DMS153 (cell line): ENCODE measurements at places on chromosomes 3 and 15.

- DNase-seq: no peak
Measured at GRCh38 chr3:37527361-37527760, 334.3 kb upstream of the CTDSPL start.

GRCh38 chr3:178808748-178809147 lies 262.9 kb downstream of the ZMAT3 start:
- no peak for DNase-seq

DNA sequence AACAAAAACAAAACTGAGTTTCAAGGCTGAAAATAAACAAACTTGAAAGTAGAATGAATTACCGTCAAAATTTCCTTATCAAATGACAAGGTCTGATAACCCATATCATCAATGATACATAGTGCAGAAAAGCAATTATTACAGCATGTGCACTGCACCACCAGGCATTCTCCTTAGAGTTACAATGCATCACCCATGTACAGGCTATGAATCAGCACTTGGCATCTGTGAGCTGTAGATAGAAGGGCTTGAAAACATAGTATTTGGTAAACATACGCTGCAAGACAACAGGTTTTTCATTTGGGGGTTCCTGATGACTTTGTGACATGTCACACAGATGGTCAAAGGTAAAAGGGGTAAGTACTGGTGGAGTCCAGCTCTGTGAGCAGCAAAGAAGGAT lies 265.1 kb downstream of the CTNNB1 start:
- DNase-seq: no peak

DNA sequence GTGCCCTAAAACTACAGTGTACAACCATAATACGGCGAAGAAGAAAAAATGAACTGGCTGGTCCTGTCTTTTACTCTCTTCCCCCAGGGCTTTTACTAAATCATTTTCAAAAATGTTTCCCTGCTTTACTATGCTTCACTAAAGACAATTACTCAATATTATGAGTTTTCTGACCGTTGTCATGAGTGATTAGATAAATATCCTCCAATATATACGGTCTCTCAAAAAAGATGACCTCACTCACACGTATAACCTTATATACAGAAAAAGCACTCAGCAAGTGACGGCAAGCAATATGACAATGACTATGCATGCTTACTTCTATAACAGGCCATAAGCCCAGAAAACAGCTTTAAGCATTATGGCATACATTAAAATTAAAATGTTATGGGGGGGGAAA lies 60.5 kb downstream of the TBL1XR1 start:
- DNase-seq: no peak

- no peak for DNase-seq
Measured at GRCh38 chr15:87045746-87046145, 966.1 kb downstream of the AGBL1 start.

- DNase-seq: no peak
Measured at GRCh38 chr3:42988566-42988965, 9.5 kb downstream of the GASK1A start.
